Activated CD8-positive, alpha-beta T cell treated with anti-CD3 and anti-CD28 coated beads for 36 hours (primary cell): ENCODE measurements at places on chromosomes 2 and 18. TPM values are rescaled to one million over a fixed set of nuclear protein-coding genes. Genes with fewer than 3 reads are reported as not detected.
A peak's percentile ranks its signal among the peaks of the same experiment; 100 is the strongest.

DNA sequence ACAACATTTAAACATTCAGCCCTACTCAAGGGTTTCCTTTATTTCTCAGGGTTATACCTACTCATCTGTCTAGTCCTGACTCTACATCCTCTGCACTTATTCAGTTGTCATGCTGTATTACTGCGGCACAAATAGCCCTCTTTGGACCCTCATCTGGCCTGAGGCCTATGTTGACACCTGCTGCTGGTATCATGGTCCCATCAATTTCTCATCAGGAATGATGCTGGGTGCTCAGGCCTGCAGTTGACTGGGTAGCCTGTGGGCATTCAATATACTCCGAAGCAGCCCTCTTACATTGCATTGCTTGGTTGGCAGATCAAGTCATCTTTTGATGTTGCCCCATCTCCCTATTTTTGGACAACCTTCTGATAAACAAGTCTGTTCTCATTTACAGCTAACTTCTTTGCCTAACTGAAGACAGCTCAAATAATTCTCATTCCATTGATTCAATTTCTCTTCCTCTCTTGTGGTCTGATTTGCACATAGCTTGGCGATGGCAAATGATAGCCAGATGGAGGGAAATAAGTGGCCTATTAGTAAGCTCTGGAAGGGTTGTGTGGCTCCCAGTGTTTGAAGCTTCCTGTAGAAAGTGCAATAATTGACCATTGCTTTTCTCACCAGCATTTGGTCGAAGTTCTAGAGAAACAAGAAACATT lies 19.1 kb upstream of the MC4R start:
- no peak for DNase-seq

- DNase-seq: no peak
Measured at GRCh38 chr2:235085476-235085875, 133.7 kb downstream of the SH3BP4 start.

NDC80 gene
- total RNA-seq: 81.3 TPM

ALPG gene
- total RNA-seq: not detected

DUSP19 gene
- total RNA-seq: 2.1 TPM

DNA sequence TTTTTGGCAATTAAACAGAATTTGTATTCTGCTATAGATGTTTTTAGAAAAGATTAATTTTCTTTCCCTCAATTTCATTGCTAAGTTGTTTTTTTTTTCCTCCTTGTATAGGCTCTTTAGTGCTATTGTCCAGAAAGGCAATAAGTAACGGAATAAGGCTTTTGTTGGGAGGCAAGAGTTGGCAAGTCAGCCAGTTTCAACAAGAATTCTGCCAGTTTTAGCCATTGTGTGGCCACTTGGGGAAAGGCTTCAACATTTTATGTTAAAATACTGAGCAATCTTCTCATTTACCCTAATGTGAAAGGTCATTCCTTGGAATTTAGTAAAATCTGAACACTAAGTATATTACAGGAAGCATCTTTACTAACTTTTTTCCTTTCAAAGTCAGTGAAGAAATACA lies 9.6 kb downstream of the CALCRL start:
- DNase-seq: no peak

SERPINB13 gene
- not detected for total RNA-seq

DNA sequence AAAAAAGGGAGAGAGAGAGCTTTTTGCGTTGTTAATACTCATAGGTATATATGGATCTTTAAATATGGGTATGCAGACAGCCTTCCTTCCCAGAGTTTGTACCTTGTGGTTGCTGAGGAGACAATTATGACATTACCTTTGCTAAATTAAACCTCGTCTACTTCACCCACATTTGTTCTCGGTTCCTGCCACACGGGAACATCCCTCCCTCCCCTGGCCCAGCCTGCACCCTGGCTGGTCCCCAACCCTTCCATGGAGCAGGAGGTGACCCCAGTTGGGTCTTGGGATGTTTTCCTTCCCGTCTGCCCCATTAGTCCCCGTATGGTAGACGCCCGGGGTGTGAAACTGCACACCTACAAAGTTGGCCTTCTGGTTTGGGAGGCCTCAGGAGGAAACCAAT lies 105.3 kb upstream of the FZD7 start:
- DNase-seq: no peak

- no peak for DNase-seq
Measured at GRCh38 chr2:138061961-138062360, 97.7 kb downstream of the HNMT start.

DNA sequence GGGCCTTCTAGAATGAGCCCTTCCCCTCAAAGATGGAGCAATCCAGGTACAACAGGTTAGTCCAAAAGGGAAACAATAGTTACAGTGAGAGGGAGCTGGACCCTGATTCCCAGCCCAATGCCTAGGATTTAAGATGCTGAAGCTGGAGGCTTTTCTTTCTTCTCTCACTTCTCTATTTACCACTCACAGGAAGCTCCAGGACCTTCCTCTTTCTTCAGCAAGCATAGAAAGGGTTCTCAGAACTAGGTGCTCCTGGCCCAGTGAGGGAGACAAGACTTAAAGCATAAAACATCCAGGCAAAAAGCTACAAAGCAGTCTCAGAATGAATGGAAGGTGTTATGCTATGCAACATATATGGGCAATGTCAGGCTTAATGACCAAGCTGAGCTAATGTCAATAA lies 279.0 kb downstream of the SRBD1 start:
- DNase-seq: no peak

- peak; percentile 63 for DNase-seq
Measured at GRCh38 chr2:113136828-113137775, 9.7 kb downstream of the IL1RN start.

PID1 gene
- total RNA-seq: not detected

GLB1L gene
- 1.2 TPM for total RNA-seq

- DNase-seq: no peak
Measured at GRCh38 chr2:55965966-55966365, 42.4 kb upstream of the EFEMP1 start.

DNA sequence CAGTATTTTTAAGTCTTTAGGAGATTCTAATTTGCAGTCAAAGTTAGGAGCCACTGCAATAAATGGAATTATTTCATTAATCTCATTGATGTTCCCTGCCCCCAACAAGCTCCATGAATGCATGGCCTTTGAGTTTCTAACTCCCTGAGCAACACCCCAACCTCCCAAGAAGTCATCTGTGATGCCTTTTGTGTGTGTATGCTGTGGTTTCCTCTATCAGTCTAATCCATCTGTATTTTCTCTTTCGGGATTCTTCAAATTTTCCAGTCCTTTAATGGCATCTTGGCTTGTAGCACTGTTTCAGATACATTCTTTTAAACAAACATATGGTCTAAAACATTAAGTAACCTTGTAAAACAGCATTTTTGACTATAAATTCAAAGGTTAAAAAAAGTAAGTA lies 16.8 kb downstream of the SERPINB10 start:
- no peak for DNase-seq

GRCh38 chr2:167862782-167863181 lies 384.6 kb downstream of the STK39 start:
- peak; percentile 7 for DNase-seq

GKN2 gene
- not detected for total RNA-seq

- DNase-seq: no peak
Measured at GRCh38 chr2:205644018-205644417, 38.3 kb upstream of the NRP2 start.

- DNase-seq: no peak
Measured at GRCh38 chr18:34219651-34220050, 5.1 kb downstream of the NOL4 start.

ACMSD gene
- not detected for total RNA-seq

SNRNP27 gene
- 54.3 TPM for total RNA-seq

ZSWIM2 gene
- not detected for total RNA-seq

CYRIA gene
- total RNA-seq: 0.70 TPM
